ENCODE measurements at places on chromosomes 1 and 21.

DNA sequence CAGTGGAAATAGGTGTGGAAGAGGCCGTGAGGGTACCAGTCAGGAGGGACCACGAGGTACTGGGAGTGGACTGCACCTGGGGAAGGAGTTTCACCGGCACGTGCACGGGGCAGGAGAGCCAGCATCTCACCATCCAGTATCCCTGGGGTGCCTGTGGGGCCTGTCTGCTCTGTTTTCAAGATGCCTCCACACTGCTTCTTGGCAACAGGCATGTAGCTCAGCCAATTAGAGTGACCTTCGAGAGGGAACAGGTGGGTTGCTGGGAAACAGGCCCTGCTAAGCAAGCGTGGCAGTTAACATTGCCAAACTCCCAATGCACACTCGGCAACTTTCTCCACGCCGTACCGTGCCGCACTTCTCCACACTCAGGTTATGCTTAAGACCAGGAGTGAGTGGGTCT is 17.7 kb downstream of the KCNC4 start:
- no peak for DNase-seq

GRCh38 chr1:231192620-231193163 is 30.8 kb downstream of the TRIM67 start:
- DNase-seq = no peak

- DNase-seq = no peak
Observed at GRCh38 chr1:43284065-43284464, 1.3 kb downstream of the C1orf210 start.

GRCh38 chr1:14969006-14969405 is 184.5 kb upstream of the TMEM51 start:
- DNase-seq = no peak

- DNase-seq = no peak
Observed at GRCh38 chr1:143689781-143690180, 282.0 kb downstream of the FAM72C start.

DNA sequence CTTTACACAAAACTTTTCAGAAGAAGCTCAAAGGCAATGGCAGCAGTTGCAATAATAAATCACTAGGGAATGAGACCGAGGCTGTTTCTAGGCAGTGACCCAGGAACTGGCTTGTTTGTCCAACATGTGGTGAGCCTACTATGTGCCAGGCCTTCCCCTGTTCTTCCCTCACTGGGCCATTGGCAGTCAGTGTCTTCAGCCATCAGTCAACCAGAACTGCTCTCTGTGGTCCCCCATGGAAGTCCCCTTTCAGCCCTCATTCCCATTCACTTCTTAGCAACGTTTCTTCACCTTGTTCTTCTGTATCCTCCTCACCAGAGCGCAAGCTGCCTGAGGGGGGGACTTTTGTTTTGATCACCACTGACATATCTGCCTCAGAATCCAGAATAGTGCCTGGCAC is 274.1 kb downstream of the RRAGC start:
- DNase-seq = no peak

DNA sequence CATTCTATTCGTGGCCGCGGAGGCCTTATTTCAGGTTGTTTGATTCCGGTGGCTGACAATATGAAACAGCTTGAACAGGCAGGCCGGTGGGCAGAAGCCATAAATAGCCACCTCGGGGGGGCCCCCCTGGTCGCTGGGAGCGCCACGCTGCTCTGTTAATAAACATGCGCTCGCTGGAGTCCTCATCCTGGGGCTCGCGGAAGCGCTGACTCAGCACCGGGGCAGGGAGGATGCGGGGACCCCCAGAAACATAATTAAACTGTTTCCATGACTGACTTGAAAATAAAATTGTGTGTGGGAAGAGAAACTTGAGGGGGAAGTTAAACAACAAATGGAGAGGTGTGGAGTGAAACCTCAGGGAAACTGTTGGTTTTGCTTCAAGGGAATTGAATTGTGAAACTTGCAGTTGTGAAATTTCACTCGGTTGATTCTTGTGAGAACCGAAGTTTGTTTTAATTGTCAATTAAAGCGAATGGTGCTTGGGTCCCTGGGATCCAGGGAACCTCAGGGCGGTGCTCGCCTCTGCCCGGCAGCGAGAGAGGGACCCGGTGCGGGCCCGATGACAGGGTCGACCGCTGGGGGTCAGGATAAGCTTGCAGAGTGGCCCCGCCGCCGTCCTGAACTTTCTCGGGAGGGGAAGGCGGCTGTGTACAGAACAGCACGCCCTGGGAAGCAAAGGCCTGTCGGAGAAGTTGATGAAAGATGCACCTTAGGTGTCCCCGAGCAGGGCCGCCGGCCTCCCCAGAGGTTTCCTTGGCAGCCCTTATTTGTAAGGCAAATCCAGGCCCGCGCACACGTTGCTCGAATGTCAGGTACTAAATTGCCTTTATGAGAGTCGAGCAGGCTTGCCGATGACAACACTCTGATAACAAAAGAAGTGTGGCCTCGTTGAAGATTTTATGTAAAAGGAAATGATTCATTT is 176.9 kb upstream of the LMO4 start:
- DNase-seq = no peak

- DNase-seq = no peak
Observed at GRCh38 chr1:25705699-25706098, 89.1 kb downstream of the MAN1C1 start.
